NCI-H345 (cell line): ENCODE measurements at places on chromosomes 4 and X.
A peak's percentile ranks its signal among the peaks of the same experiment; 100 is the strongest.

- DNase-seq, result no peak
These were observed 24.8 kb upstream of the RNF4 start for GRCh38 chr4:2443956-2444740.

DNA sequence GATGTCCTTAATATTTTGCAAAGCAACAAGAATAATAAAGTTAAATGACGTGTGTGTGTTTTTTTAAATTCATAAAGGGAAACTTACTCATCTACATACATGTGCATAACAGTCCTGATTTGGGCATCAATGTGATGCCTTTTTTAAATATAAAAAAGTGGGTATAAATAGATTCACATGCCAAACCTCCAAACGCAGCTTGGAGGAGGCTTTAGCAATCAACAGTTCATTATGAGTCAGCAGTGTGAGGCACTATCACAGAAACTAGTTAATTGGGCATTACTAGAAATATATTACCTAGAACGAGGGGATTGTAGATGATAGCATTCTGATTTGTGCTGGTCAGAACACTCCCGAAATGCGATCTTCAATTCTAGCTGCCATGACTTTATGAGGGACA lies 115.1 kb downstream of the HS6ST2 start:
- DNase-seq, result no peak

GRCh38 chrX:138929926-138930582 lies 218.5 kb upstream of the FGF13 start:
- DNase-seq, result no peak

GRCh38 chrX:78429172-78429571 lies 101.8 kb upstream of the CYSLTR1 start:
- no peak for DNase-seq

GRCh38 chr4:183499801-183500200 lies 5.1 kb upstream of the ING2 start:
- DNase-seq, result no peak

DNA sequence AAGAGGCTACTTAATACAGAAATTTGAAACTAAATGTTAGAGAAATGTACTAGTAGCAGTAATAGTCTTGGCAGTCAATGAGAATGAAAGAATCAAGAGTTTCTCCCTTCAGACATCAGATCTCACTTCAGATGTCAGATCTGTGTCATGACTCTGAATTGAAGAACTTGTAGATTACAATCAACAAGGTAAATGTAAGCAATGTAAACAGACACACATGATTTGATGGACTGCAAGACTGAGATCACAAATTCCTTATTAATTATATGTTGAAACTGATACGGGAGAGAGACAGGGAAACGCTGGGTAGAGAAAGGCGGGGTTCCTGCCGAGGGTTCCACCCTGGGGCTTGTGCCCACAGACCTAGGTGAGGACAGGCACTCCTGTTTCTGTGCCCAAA lies 65.5 kb upstream of the HHIP start:
- DNase-seq, result no peak

GRCh38 chrX:138872537-138872936 lies 161.0 kb upstream of the FGF13 start:
- DNase-seq, result no peak

DNA sequence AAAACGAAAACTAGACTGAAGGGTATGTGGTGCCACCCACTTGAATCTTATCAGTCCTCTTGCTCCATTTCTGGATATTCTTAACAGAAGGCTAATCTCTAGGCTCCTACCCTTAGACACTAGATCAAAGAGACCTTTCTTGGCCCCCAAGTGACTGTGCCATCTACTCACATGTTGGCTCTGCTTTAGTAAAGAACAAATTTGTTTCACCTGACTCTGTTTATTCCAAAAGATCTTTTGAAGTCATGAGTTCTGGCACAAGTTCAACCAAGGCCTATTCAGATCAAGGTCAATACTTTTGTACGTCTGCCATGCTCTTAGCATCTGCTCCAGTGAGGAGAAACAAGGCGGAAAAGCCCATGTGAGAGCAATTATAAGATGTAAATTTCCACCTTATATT lies 37.3 kb downstream of the MAGEB17 start:
- no peak for DNase-seq

DNA sequence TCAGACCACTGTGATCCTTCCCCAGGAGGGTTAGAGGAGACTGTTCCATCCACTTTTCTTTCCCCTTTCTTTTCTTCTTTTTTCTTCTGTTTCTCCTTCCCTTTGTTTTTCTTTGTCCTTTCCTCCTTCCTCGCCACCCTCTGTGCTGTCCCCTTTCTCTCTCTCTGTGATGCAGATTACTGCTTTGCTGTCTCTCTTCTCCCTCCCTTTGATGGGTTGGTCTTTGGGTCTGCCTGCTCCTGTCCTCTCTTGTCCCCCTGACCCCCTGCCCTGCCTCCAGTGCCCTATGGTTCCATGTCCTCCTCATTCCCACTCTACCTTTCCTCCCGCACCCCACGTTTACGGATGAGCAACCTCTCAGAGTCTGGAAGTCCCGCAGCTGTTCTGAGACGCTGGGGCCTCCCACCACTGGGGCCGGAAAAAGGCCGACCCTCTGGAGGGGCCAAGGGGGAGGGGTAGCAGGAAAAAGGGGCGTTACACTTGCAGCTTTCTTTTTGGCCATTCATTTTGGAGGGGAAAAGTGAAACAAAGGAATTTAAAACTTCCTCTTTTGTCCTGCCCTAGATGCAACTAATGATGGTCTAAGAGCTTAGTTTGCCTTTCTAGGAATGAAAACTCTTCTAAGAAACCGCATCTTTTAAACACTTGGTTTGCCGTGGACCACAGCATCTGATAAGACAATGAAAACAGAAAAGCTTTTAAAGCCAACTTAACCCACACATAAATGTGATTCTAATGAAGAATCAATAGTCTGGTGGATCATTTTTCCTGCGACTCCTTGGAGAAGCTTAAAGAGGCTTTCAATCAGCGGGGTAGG lies 24.5 kb upstream of the TSR2 start:
- DNase-seq, result no peak

GRCh38 chr4:11428231-11428898 lies at the start of gene HS3ST1:
Gene HS3ST1, minus strand, starts transcription at chr4:11428894. Its CDS starts 28,889 bp downstream, at chr4:11400005.
- peak; percentile 28 for DNase-seq

- DNase-seq, result no peak
These were observed 466.3 kb upstream of the FAM241A start for GRCh38 chr4:111678908-111679307.

DNA sequence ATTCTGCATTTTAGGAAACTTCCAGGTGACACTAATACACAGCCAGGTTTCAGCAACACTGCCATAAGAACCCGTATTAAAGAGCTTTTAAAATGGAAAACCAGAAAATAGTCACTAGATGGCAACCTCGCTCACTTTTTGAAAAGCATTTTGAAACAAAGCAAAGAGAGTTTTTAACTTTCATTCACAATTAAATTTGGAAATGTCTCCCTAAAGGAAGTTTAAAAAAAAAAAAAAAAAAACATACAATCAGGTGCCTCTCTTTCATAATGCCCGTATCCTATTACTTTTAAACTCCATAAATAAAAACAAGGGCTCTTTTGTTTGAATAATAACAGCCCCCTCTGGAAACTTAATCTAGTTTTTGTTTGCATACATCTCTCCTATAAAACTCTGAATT lies 20.3 kb downstream of the MEPE start:
- DNase-seq, result peak; percentile 53

- no peak for DNase-seq
These were observed 142.2 kb downstream of the AMMECR1 start for GRCh38 chrX:110175696-110176095.

- peak; percentile 4 for DNase-seq
These were observed 23.2 kb upstream of the ADD1 start for GRCh38 chr4:2820216-2820982.

GRCh38 chrX:129953881-129954280 lies 28.6 kb upstream of the BCORL1 start:
- no peak for DNase-seq

DNA sequence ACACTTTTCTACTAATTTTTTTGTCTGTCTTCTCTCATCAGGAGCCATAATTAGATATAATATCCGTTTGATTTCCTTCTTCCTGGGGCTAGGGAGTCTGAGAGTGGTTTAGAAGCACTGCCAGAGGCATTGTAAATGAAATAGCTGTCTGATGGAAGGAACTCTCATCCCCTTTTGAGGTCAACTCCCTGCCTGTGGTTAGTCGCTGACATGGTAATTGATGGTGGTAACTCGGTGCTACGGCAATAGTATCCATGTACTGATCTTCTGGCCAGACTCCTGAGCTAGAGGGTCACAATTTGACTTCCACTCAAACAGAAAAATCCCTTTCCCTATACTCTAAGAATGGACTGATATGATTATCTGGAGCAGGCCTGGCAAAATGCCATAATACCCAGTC lies 108.1 kb upstream of the TRPC5 start:
- no peak for DNase-seq

DNA sequence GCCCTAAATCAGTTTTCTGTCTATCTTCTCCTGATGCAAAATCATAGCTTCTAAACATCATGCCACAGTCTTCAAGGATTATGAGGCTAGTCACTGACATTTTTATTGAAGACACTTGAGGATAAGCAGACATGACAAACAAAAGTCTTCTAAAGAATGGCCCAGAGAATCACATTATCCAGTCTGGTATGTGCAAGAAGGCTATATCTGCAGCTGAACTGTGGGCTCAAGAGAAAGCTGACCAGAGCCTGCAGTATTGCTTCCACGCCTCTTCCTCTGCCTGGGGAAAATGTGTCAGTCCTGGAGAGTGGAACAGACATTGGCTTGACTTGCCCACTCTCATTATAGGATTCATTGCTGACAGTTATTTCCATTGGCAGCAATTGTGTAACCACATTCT lies 553.5 kb downstream of the SPOCK3 start:
- no peak for DNase-seq

- DNase-seq, result no peak
These were observed 112.6 kb upstream of the LCORL start for GRCh38 chr4:18134111-18134510.

DNA sequence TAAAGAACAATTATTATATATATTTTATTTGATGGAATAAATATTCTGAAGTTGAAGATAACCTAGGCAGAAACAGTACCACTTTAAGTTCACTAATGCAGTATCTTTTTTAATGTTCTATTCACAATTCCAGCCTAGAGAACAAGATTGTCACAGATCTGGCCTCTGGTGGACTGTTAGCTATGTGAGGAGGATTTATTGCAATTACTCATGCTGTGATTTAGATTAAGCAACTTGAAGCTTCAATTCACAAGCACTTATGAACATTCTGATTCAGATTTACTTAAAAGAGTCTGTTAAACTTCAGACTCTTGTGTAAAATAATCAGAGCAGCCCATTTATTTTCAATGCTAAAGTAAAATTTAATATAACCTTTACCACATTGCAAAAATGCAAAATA lies 1489.8 kb downstream of the STIM2 start:
- DNase-seq, result no peak

- DNase-seq, result no peak
These were observed 73.8 kb downstream of the KDM6A start for GRCh38 chrX:44946771-44947170.

DNA sequence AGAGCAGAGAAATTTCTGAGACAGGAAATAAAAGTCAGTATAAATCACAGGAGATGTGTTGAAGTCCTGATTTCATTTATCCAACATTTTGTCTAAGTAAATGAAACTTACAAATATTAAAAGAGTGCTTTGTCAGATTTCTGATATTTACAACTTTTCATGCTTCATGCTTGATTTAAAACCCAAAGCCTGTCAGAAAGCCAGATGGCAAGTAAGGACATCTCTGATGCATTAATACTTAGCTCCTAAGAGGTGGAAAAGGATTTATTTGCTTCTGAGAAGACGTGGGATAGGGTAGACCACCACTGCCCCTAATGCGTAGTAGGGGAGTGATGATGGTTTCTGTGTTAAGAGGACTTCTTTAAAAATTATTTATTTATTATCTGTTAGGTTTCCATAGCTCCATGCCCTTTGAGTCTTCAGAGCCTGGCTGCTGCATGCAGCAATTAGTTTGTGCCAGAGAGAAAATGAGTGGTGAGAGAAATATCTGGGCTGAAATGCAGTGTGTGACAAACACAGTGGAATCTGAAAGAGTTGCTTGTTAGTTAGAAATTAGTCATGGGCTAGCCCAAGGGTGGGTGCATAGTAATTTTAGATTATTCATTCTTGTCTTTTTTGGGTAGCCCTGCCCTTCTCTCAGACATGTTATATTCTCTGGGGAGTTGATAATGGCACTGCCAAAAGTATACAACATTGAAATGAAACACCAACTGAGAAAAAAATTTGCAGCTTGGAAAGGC lies 333.8 kb downstream of the C4orf33 start:
- DNase-seq, result no peak

- DNase-seq, result no peak
These were observed 3.7 kb upstream of the ANTXR2 start for GRCh38 chr4:80076681-80077080.

DNA sequence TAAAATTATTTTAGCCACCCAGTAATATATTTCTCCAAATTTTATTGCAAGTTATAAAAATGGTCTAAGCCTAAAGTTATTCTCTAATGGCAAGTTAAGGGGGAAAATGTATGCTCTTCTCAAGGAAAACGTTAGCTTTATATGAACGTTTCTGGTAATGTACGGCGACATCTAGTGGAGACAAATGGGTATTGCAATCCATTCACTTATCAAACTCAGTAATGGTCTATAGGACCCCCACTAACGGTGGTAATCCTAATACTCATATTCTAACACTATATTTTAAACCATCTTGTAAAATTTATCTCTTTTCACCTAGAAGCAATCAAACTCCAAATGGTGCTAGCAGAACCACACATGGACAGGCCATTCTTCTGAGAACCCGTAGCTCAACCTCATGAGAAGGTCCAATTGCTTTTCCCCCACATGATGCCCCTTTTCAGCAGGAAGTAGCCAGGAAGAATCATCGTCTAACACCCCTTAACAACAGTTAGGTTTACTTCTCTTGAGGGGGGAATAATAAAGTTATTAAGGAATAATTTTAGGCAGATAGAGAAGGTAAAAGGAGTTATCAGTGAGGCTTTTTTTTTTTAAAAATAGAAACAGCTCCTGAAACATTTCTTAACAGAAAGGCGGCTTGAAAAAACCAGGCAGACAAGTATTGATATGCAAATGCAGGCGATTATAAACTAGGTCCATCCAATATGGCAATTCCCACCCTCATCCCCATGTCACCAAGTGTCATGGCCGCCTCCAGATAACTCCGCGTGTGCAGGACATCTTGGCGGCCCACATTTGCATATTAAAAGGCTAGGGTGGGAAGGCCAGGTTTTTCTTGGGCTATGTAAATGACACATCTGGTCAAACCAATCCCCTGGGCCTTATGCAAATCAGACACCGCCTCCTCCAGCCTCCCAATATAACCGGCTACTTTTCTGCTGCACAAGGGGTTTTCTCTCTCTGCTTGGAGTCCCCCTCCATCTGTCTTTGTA lies 35.0 kb downstream of the NUDT11 start:
- no peak for DNase-seq
